ENCODE measurements at places on chromosomes 12 and 14. TPM values are rescaled to one million over a fixed set of nuclear protein-coding genes. Genes with fewer than 3 reads are reported as not detected.

Gene ALX1
- total RNA-seq: not detected

Gene RPS29
- 13,314 TPM for total RNA-seq

Gene SMCO3
- total RNA-seq: 2.0 TPM

Gene ZBTB39
- 2.0 TPM for total RNA-seq

Gene FGD4
- 9.0 TPM for total RNA-seq

Gene PYM1
- total RNA-seq: 36.8 TPM

Gene LRRC43
- 1.1 TPM for total RNA-seq

Gene RPS6KA5
- 1.1 TPM for total RNA-seq

Gene KLHL33
- 0.49 TPM for total RNA-seq

Gene COX8C
- not detected for total RNA-seq

Gene AKAP6
- total RNA-seq: under 0.01 TPM

Gene OR4E2
- total RNA-seq: not detected

Gene KCTD10
- total RNA-seq: 30.5 TPM

Gene NRL
- not detected for total RNA-seq

Gene ZNF891
- total RNA-seq: 0.54 TPM

Gene ST8SIA1
- total RNA-seq: 1.4 TPM

Gene TOMM20L
- total RNA-seq: not detected

Gene TUNAR
- not detected for total RNA-seq

Gene PAPLN
- total RNA-seq: 7.6 TPM

Gene SNRPF
- total RNA-seq: 11.0 TPM

Gene CLEC6A
- total RNA-seq: not detected

Gene MTERF2
- 6.1 TPM for total RNA-seq

Gene OVCH1
- total RNA-seq: 0.32 TPM

Gene SPTB
- not detected for total RNA-seq

Gene SLC17A8
- not detected for total RNA-seq

Gene PNP
- total RNA-seq: 23.1 TPM

Gene FAIM2
- total RNA-seq: 21.5 TPM

Gene SLC16A7
- total RNA-seq: 4.3 TPM

Gene SCNN1A
- 2.6 TPM for total RNA-seq

Gene BTBD7
- total RNA-seq: 13.3 TPM

Gene GRIN2B
- total RNA-seq: not detected

Gene ITPK1
- 32.9 TPM for total RNA-seq

Gene RAD9B
- not detected for total RNA-seq

Gene LALBA
- total RNA-seq: not detected

Gene REP15
- 0.54 TPM for total RNA-seq

Gene NPAS3
- total RNA-seq: 0.18 TPM

Gene NOS1
- total RNA-seq: not detected

Gene NFE2
- total RNA-seq: 1.6 TPM

Gene C12orf54
- total RNA-seq: not detected

Gene TAS2R8
- total RNA-seq: not detected

Gene DTX3
- 5.3 TPM for total RNA-seq

Gene DAO
- total RNA-seq: not detected

Gene FAM186B
- 0.54 TPM for total RNA-seq

Gene GAS2L3
- 5.2 TPM for total RNA-seq

Gene P2RX2
- total RNA-seq: not detected

Gene DAAM1
- 48.4 TPM for total RNA-seq

Gene MYF6
- total RNA-seq: not detected

Gene CISTR
- total RNA-seq: not detected

Gene CFAP251
- total RNA-seq: 2.6 TPM

Gene CMKLR1
- 0.32 TPM for total RNA-seq

Gene GLIPR1L2
- 15.6 TPM for total RNA-seq

Gene KRT3
- not detected for total RNA-seq

Gene GPR84
- not detected for total RNA-seq

Gene TAS2R20
- 0.32 TPM for total RNA-seq

Gene SLCO1B3
- total RNA-seq: not detected

Data from cardiac atrium fibroblast (primary cell).